ENCODE measurements at places on chromosomes 6 and 20.

DNA sequence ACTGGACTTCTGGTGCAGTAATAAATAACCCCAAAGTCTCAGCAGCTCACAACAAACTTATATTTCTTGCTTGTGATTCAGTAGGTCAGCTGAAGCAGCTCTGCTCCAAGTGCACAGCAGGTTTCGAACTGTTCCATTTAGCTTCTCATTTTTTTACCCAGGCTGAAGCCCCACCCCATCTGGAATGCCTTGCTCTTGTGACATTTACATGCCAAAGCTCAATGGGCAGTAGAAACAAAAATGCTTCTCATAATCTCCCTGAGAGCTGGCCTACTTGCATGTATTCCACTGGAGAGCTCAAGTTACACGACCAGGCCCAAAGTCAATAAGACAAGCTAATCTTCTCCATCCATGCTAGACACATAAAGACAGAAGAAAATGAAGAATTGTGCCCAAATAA, 165.2 kb downstream of the HAO1 start:
- DNase-seq, result no peak

DNA sequence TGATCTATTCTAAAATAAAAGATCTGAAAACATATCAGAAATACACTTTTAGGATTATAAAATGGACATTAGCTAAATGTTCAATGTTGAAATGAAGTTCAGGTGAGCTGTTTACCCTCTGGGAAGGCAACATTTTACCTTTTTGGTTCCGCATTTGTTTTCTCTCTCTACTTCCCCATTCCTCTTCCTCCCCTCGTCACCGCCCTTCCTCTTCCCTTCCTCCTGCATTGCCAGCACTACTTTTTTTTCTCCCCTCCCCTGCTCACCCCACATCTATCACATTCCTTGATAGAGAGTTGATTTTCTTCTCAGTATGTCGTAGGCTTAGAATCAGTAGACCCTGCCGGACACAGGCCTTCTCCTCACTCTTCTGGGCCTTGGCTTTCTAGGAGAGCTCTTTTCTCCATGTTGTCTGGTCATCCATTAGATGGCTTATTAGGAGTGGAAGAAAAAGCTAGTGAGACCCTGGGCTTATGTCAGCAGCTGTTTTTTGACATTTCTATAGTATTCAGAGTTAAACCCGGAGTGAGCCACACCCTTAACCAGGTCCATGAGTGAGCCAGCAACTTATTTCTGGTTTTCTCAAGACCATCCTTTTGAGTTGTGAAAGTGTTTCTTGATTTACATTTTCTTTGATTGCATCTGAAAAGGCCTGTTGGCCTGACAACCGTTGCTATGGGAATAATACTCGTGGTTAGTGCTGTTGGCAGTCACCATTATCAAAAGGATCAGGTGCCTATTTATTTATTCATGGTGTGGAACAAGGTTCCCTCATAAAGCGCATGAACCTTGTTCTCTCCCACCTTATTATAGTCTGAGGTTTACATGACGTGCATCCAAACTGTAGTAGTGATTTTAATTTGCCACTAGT, 90.9 kb downstream of the DTD1 start:
- DNase-seq, result peak; percentile 37

DNA sequence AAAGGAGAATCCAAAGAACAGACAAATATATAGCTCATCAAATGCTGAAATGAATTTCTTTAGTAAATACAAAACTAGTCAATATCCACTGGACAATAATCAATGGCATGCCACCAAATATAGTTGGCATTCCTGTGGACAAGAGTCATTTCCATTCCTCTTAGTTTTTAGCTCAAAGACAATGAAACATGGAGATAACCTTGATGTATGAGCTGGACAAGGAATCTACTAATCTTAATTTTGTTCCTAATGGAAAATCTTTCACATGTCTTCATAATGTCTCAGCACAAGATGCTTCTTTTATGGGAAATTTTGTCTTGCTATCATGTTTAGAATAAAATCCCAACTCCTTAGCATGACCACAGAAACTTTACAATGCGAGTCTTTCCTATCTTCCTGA, 87.8 kb downstream of the PFDN4 start:
- DNase-seq, result no peak

DNA sequence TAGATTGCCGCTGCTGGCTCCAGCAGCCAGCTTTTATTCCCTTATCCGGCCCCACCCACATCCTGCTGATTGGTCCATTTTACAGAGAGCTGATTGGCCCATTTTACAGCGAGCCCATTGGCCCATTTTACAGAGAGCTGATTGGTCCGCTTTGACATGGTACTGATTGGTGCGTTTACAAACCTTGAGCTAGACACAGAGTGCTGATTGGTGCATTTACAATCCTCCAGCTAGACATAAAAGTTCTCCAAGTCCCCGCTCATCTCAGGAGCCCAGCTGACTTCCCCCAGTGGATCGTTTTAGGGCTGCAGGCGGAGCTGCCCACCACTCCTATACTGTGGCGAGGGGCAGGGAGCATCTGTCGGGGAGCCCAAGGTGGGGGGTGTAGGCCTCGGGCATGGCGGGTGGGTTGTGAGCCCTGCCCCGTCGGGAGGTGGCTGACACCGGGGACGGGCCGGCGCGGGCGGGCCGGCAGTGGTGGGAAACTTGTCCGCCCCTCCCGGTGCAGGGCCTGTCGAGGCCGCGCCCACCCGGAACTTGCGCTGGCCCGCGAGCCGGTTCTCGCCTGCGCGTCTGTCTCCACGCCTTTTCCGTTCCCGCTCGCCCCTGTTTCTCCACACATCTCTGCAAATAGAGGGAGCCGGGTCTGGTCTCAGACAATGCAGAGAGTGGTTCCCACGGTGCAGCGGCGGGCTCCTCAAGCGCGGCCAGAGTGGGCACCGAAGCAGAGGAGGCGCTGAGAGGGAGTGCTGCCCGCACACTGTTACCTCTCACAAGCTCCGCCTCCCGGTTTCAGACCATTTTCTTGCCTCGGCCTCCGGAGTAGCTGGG, 86.1 kb upstream of the STMND1 start:
- no peak for DNase-seq

DNA sequence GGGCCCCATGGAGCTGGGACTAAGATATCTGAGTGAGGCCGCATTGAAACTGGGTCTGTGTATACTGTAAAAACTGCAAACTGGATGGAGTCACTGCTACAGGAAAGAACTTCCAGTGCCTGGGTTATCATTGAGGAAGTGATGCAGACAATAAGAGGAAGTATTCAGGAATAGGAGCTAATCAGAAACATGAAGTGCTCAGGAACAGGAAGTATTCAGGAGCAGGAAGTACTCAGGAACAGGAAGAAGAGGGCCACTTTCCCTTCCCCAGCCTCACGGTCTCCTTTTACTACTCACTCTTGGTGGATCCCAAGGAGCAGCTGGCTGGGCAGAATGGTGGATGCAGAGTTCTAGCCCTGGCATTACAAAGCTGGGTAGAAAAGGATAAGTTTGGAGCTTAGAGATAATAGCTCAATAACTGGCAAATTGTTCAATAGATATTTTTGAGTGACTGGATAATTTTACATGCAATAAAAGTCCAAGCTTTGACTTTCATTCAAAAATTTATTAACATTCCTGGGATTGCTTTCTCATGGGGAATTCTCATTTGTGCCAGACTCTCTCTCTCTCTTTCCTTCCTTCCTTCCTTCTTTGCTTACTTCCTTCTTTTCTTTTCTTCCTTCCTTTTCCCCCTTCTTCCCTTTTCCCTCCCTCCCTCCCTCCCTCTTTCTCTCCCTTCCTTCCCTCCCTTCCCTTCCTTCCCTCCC, 82.2 kb upstream of the PAX1 start:
- peak; percentile 29 for DNase-seq

- no peak for DNase-seq
These were observed 37.3 kb downstream of the EZR start for GRCh38 chr6:158781692-158782373.

- DNase-seq, result no peak
These were observed 38.0 kb downstream of the CD164 start for GRCh38 chr6:109344226-109344625.

DNA sequence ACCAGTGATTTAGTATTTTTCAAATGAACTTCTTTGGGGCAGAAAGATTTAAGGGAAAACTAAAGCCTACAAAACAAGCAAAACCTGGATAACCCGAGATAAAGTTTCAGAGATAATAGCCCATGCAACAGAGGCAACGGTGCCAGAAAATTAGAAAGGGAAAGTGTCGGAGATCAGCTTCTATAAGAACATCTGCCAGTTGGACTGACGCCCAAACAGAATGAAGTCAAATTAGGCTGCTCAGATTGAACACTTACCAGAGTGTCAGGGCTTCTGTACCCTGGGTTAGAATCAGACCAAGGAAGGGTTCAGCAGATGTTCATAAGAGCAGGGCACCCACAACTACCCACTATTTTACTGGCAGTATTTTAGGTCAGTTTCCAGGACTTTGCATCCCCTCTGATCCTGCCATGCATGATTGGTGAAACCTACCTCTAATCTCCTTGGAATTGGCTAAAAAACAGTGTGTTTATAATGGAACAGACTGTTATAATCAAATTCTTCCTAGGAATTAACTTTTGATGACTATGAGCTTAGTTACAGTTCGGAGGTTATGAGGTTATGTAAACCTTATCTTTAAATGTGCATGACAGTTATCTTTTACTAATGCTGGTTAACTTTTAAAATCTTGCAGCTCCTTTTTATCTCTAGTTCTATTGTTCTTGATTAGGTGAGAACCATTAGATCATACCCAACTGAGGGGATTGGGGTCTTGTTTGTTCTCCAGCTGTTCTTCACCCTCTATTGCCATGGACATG, 13.1 kb downstream of the BMP2 start:
- no peak for DNase-seq
